NCI-H1105 treated with DMSO at 0.1 percent for 48 hours (cell line): ENCODE measurements at places on chromosomes 16 and 17.

DNA sequence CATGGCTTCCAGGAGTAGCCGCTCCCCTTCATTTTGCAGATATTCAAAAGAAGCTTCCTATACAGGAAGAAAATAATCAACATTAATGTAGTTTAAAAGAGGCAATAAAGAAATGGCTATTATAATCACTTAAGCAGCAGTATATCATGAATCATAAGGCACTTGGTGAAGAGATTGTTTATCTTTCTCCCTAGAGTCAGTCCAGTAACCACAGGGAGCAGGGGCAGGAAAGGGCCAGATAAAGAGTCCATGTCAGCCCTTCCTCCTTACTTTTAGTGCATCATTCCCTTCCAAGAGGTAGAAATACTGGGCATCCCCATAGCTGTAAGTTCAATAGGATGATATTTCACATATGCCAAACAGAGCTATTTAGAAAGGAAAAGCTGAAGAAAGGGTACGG is 184.6 kb upstream of the C17orf78 start:
- no peak for DNase-seq

- DNase-seq = no peak
Observed at GRCh38 chr16:50538411-50539052, 9.7 kb upstream of the NKD1 start.

- DNase-seq = no peak
Observed at GRCh38 chr16:66902648-66903543, 15.8 kb downstream of the CDH16 start.

DNA sequence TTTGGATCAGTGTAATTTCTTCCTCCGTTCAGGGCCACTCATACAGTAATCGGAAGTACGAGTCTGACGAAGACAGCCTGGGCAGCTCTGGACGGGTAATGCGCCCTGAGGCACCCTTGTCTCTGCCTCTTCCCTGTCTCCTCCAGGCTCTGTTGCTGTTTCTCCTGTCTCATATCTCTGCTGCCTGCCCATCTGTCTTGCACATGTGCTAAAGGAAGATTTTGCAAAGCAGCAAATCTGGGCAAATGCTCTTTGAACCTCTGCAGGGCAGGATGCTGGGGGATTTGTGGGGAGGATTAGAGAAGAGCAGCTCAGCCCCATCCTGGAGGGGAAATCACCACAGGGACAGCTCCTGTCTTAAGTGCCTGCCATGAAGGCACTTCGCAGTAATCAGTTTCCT is 32.4 kb upstream of the POLR3E start:
- no peak for DNase-seq

DNA sequence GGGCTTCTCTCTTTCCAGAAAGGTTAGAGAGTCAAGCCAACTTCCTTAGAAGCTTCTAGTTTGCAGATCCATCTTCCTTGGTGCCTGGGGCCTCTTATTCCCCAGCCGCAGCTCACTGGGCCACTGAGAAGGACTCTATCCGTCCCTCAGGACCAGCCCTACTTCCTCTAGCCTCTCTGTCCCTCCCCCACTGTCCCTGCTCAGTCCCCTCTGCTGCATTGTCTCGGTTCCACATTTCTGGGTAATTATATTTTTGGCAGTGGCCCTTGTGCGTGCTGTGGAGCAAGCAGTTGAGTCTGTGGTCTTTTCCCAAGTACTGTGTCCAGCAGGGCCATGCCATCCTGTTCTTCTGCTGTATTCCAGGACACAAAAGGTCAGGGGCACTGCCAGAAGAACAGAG is 17.8 kb downstream of the IRX3 start:
- no peak for DNase-seq

DNA sequence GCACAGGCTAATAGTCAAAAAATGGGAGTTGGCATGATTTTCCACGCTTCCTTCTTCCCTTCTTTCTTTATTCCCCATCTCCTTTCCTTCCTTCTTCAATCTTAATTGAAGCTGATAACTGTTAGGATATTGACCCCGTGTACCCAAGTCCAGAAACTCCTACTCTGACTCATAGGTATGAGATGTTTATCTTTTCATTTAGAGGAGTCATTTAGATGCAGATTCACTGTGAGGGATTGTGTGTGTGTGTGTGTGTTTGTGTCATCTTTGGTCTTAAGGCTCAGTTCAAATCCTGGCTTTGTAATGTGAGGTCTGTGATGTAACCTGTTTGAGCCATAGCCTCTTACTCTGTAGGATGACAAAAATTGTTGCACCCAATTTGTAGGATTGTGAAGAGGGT is 332.0 kb upstream of the MAF start:
- DNase-seq = no peak

GRCh38 chr17:63136369-63137012 is 170.5 kb downstream of the TANC2 start:
- DNase-seq = no peak

- DNase-seq = no peak
Observed at GRCh38 chr17:57744195-57745170, 616 bp downstream of the CCDC182 start.

DNA sequence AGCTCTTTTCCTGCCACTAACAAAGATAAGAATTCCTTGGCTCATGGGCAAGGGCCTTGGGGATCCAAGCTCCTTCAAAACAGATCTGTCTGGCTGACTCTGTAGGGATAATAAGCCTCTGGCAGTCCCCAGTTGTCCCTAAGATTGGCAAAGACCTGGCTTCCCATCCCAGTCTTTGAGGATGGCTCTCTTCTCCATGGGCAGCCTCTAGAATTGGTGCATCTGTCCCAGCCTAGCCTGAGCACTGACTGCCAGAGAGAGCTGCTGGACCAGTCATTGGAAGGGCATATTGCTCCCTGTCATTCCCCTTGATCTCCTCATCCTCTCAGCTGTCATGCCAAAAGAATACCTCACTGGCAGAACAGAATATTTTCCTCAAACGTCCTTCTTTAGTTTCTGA is 13.2 kb upstream of the CUEDC1 start:
- DNase-seq = no peak

- DNase-seq = no peak
Observed at GRCh38 chr16:83952587-83952939, 477 bp upstream of the OSGIN1 start.

DNA sequence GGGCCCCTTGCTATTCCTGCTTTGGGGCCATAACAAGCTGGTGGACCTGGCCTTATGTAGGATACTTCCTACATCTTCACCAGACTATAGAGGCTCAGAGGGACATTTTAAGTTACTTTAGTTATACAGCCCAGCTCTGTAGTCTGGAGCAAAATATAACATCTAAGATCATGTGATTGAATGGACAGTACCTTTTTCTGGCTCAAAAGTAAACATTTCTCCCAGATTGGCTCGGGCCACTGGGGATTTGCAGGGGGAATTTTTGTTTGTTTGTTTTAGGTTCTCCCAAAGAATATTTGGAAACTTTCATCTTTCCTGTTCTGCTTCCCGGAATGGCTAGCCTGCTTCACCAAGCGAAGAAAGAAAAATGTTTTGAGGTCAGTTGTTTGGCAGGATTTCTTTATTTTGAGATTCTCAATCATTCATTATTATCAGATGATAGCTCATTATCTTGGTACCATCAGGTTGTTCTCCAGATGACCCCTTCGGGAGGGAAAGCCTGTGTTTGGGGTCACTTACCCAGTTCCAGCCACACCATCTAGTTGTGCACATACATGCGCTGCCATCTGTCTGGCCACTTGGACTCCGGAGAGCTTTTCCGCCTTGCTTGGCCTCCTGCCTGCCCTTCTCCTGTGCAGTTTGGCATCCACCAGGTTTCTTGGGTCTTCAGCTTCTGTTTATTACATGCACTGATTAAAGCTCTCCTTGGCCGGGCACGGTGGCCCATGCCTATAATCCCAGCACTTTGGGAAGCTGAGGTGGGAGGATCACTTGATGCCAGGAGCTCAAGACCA is 17.2 kb downstream of the IQCK start:
- DNase-seq = no peak

DNA sequence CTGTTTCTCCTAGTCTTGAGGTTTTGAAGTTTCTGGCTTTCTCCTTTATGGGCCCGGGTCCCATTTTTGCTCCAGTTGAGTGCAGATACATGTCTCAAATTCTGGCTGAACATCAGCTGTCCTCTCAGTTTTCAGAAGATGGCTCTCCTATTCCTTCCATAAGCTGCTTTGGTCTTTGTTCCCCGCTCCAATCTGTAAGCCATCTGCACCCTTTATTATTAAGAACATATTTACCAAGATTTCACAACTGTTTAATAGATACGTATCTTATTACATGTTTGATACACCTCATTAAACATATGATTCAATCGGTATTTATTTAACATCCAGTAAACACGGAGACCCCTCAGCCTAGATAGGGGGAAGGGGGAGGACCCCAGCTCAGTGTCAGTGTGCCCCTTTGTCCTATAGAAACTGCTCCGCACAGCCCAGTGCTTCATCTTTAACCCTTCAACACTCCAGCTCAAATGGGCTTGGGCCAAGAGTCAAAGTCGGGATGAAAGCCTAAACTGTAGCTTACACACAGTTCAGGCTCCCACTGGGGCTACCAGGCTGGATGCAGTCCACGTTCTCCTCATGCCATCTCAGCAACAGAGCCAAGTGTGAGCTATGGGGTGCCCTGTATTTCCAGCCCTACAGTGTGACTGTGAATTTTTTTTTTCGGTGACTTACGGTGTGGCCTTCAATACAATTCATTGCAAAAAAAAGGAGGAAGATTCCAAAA is 166.0 kb upstream of the ZFHX3 start:
- peak; percentile 65 for DNase-seq

DNA sequence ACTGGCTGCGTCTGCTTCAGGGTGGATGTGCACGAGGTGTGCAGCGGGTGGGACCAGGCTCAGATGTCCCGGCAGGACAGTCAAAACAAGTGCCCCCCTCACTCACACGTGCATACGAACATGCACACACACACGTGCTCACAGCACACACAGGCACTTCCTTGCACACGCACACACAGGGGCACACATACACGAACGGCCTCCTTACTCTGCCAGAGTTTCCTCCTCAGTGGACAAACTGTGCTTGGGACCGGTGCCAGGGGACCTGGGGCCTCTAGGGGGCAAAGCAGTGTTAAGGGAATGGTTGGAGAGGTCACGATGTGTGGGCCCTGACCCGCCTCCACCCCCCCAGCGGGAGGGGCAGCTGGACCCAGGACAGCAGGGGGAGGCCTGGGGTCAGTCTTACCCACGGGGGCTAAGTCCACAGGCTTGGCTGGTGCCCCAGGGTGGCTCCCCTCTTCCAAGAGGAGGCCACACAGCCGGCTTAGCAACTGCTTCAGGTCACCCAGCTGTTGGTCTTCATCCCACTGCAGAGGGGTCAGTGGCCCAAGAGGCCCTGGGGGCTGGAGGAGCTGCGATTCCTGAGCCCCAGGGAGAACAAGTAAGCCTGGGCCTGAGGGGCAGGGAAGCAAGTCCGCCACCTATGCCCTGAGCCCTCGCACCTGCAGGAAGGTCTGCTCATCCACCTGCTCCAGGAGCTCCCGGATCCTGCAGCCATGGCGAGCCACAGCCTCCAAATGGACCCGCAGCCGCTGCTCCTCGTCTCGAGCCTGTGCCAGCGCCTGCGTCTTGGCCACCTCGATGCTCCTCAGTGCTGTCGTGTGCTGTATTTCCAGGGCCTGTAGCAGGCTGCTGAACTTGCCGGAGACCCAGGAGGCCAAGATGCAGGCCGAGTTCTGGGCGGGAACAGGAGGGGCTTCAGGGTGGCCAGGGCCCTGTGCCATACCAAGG is 4.9 kb downstream of the TRIM65 start:
- no peak for DNase-seq

GRCh38 chr16:5482256-5482655 is 384.7 kb upstream of the EEF2KMT start:
- no peak for DNase-seq

GRCh38 chr17:81295676-81296381 is 722 bp upstream of the SLC38A10 start:
- peak; percentile 1 for DNase-seq

DNA sequence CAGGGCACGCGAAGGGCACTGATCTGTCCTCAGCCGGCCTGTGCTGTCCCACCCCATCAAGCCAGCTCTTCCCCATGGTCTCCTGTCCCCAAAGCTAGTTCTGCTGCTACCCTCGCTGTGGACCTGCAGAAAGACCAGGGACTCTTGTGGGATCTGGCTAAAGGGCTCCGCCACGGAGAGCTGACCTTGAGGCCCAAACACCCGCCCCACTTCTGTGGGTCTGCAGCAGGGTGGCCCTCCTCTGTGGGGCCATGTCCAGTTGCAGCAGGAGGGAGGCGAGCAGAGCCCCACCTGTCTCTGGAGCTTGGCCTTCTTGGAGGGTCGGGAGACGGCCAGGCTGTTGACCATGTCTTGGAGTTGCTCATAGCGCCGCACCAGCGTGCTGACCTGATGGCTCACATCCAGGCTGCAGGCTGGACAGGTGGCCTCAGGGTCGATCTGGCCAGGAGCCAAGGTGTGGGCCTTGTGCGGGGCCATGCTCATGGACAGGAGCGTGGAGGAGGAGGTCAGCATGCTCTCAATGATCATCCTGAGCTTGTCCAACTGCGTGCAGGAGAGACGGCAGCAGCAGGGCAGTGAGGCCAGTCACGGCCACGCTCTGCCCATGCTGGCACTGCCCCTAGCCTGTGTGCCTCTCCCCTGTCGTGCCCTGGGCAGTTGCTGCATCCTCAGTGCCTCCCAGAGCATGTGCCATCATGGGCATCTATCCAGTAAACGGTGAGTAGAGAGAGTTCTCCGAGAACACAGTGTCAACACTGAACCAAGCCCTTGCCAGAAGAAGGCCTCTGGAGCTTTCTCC is 16.6 kb downstream of the UBALD2 start:
- DNase-seq = no peak

DNA sequence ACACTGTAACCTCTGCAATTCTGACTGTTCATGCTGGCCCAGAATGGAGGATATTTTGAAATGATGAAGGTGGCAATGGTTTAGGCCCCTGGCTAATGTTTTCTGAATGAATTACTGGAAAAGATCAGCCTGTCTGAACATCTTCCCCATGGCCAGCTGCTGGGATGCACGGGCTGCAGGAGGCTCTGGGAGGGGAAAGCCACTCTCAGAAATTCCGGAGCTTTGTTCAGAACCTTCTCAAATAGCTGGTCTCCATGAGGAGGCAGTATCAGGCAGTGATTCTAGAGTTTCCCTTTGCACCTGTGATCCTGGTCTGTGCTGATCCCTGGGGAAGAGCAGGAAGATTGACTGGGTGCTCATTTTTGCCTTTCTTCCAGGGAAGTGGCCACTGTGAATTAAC is 5.0 kb downstream of the SLC6A2 start:
- no peak for DNase-seq

DNA sequence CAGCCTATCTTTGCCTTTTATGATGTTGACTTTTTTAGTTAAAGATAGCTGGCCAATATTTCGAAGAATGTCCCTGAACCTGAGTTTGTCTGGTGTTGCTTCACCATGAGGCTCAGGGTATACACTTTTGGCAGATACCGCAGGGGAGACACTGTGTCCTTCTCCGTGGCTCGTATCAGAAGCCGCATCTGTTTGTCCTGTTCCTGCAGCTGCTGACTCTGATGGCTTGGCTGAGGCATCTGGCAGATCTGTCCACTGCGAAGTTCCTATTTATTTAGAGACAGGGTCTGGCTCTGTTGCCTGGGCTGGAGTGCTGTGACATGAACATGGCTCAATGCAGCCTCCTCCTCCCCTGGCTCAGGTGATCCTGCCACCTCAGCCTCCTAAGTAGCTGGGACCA is 93.5 kb downstream of the CRISPLD2 start:
- DNase-seq = no peak
